Caudate nucleus (tissue), 63 donors: ENCODE measurements at places on chromosomes 5 and 9.

DNA sequence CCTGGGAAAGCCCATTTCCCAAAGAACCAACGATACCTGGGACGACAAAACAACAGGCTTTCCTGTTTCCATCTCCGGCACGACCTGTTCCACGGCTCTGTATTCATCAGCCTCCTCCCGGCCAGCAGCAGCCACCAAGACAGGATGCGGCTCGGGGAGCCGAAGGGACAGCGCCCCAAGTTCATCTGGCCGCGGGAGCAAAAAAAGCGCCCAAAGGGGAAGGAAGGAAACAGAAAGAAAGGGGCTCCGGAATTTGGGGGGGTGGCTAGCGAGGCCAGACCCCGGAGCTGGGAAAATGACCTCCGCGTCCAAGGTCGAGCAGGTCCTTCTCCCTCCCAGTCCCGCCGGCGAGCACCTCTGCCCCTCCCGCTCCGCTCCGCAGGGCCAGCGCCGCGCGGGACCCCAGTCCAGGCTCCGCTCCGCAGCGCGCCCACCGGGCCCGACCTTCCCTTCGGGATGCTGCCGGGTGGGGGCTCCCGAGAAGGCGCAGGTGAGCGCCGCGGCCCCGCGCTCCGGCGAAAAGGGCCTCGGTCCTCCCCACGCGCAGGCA is 608 bp downstream of the ELOVL7 start:
- peak; percentile 48 for DNase-seq

DNA sequence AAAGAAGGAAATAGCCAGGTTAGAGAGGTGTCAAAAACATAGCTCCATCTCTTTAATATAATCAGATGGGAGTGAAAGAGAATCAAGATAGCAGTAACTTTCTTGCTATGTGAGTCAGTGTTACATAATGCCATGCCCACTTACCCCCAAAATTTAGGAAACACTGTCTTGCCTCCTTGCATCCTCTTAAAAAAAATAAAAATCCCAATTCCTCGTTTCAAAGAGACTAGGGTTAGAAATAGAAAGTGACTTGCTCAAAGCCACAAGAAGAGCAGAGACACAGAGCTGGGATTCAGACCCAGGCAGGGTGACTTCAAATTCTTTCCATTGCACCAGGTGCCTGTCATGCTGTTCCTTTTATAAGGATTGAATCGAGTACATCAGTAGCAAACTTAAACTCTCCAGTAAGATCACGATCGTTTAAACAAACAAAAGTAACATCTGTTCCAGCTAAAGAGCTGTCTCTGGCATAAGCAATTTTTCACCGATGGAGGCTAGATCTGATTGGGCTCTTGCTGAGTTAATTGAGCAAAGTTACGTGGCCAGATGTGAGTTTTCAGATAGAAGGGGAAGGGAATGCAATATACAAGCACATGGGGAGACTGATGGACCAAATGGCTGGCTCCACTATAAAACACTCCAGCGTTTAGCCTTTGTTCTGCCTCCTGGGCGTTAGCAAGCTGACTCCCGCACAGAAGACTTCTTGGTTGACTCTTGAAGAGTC is 176.9 kb downstream of the PALM2AKAP2 start:
- no peak for DNase-seq

DNA sequence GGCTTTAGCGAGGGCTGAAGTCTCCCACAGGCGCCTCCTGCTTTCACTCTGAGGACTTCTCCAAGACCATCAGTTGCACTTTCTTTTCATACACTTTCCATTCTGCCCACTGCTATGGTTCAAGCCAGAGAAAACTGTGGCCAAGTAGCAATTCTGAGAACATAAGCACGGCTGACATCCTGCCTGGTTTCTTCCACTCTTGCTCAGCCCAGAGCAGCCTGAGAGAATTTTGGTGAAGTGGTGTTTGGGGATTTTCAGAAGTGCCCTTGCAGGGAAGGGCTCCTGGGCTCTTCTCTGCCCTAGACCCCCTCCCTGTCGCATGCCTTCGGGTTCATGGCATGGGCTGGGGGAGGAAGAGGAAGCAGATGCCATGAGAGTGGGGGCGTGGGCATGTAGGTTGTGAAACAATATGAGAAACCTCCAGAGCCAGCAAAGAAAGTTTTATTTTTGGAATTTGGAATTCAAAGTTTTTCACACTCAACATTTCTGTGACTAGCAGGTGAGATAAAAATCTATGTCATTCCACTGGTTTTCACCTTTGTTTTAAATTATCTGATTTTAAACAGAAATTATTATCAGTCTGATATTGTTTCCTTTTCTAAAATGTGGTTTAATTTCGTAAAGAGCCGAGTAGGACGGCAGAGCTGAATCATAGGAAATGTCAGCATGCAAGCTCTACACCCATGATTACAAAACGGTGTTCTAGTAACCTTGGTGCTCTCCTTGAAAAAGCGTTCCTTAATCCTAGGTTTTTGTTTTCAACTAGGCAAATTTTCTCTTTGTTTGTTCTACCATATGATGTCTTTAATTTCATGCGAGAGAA is 27.8 kb upstream of the TNFSF8 start:
- DNase-seq: no peak

DNA sequence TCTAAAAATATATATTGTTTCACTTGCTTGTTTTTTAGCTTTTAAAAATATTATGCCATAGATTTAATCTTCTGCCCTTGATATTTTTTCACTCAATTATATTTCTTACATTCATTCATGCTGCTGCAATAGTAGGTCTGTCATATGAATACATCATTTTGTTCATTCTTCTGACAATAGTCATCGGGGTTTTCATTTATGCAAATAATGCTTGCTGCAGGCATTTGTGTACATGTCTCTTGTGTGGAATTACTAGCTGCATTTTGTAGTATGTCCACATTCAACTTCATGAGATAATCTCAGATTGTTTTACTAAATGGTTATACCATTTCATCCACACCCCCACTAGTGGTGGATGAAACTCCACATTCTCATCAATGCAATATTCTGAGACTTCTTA is 5.3 kb upstream of the PLPP1 start:
- DNase-seq: no peak

DNA sequence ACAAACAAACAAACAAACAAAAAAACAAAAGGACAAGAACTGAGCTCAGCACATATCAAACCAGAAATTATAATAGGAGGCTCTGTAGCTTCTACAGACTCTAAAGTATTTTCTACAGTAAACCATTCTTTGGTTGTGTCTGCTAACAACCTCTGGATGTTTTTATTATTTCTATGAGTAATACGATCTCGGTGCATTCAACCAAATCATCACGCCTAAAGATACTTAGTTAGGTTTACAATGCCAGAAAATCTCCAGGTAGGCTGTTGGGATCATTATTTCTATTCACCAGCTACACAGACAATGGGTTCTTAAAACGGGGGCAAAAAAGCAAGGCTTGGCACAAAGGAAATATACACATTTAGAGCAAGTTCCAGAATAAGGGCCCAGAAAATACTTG is 41.6 kb upstream of the ALDOB start:
- no peak for DNase-seq

DNA sequence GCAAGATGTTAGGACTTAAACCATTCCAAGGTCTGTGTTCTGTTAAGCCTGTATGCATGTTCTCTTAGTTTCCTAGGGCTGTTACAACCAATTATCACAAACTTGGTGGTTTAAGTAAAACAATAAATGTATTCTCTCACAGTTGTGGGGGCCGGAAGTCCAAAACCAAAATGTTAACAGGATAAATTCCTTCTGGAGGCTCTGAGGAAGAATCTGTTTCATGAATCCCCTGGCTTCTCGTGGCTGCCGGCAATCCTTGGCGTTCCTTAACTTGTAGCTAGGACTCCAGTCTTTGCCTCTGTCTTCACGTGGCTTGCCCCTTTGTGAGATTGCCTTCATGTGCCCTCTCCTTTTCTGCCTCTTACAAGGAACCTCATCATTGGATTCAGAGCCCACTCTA is 30.4 kb downstream of the FEM1C start:
- no peak for DNase-seq

GRCh38 chr5:83306572-83307241 is 164.8 kb upstream of the VCAN start:
- no peak for DNase-seq

GRCh38 chr5:124806026-124806372 is 59.6 kb upstream of the ZNF608 start:
- no peak for DNase-seq

GRCh38 chr5:122463221-122463620 is 151.2 kb downstream of the SNCAIP start:
- DNase-seq: no peak

DNA sequence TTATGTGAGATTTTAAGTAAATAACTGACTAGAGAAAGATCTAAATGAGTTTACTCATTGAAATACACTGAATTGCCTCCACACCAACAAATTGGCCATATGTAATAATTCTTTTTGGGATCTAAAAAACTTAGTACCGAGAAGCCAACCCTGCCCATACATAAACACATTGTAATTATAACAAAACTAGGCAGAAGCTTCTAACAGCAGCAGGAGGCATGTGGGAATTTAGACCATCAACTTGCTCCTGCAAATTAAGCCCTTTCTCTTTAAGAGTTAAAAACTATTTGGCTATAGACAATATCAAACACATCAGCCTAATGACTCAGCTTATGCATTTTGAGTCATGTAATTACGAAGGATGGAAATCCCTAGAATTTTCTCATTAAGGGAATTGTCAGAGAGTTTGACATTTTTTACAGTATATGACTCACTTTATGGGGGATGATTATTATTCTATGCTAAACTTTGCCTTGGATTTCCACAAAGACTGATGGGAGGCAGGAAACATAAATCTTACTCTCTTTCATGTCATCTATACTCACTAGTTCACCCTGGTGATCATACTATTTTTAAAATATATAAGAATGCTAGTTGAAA is 1.0 kb downstream of the IL7R start:
- no peak for DNase-seq
